Panc1 (cell line): ENCODE measurements at places on chromosomes 6 and 20. TPM values are rescaled to one million over a fixed set of nuclear protein-coding genes. Genes with fewer than 3 reads are reported as not detected.
A peak's percentile ranks its signal among the peaks of the same experiment; 100 is the strongest.

DNA sequence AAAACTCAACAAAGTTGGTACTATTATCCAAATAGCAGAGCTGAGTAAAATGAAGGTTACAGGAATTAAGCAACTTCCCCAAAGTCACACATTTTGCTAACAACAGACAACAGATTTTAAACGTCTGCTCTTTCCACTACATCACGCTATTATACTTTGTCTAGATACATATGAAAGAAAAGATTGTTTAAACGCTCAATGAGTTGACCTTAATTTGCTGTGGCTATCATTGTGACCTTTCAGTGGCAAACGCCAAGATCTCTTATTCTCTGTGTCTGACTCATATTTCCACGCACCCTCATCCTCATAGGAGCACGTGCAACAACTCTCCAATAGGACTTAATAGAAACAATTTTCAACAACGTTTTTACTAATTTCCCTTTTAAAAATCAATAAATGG is 540.1 kb downstream of the MAFB start:
- no peak overlapping the region for H3K27ac ChIP-seq
- no peaks in the 10 kb centered on the region for H3K4me1 ChIP-seq
- no peaks in the 10 kb centered on the region for H3K36me3 ChIP-seq
- H3K4me3 ChIP-seq = no peak overlapping the region

The MYB gene
- 1.3 TPM for total RNA-seq

The DNAAF9 gene
- 7.4 TPM for total RNA-seq

DNA sequence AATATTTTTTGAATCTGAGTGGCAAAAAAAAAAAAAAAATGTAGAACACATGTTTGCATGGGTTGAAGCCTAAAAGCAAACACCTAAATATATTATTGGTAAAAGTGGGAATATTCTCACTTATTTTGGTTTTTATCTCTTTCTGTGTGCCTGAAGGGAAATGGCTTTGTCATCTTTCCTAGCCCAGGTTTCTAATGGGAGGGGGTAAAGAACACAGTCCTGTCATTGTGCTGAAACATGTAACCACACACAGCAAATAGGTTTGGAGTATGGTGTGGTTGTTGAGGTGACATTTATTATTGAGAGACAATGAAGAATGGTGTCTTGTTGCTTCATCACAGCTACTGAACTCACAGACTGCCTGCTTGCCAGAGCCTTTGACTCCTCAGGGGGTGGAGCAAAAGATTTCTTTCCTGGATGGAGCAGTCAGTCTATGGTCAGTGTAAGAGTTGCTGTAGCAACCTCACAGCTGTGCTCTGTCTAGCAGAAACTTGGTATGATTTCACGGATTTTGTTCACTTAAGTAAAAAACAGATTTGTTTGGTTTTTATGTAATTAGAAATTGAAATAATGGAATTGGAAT is 70.2 kb downstream of the CEP57L1 start:
- no peaks in the 10 kb centered on the region for H3K27me3 ChIP-seq
- DNase-seq = no peak
- no peak overlapping the region for H3K27ac ChIP-seq
- H3K36me3 ChIP-seq = peaks cover 12% of the 10 kb centered on the region
- H3K4me3 ChIP-seq = no peak overlapping the region

GRCh38 chr6:116461331-116461931 is at the start of gene CALHM6:
Gene CALHM6 (plus strand): TSS chr6:116461375. CDS start chr6:116461930, 555 bp downstream.
- 0 out of 2 replicates have a peak, but pooled peaks cover 4% of the 10 kb centered on the region for H3K4me1 ChIP-seq
- H3K27me3 ChIP-seq = peaks cover 53% of the 10 kb centered on the region
- H3K36me3 ChIP-seq = no peaks in the 10 kb centered on the region
- no peak within 1 kb of the TSS for H3K27ac ChIP-seq
- peak within 1 kb of the TSS; percentile 52 for H3K4me3 ChIP-seq

GRCh38 chr20:12715991-12716680 is 292.6 kb upstream of the SPTLC3 start:
- no peak overlapping the region for H3K27ac ChIP-seq
- H3K4me3 ChIP-seq = no peak overlapping the region
- H3K27me3 ChIP-seq = no peaks in the 10 kb centered on the region
- DNase-seq = no peak
- no peaks in the 10 kb centered on the region for H3K4me1 ChIP-seq

GRCh38 chr6:56695702-56696101 is 53.0 kb upstream of the DST start:
- no peak overlapping the region for H3K27ac ChIP-seq
- no peaks in the 10 kb centered on the region for H3K27me3 ChIP-seq
- DNase-seq = no peak
- H3K4me3 ChIP-seq = no peak overlapping the region

DNA sequence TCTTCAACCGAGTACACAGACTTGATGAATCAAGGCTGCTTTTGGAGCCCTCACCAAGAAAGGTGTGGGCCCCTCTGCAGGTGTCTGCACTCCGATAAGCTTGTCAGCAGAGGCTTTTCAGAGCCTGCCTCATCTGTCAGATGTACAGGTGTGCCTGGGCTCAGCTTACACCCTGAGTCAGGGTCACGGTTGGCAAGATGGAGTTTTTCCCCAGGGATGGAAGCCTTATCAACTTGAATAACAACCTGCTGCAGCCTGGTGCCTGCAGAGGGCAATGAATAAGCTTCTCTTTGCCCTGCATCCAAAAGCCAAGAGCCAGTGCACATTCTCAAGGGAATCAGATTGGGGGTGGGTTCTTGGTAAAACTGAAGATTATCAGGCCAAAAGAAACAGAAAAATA is 427.1 kb downstream of the CD83 start:
- H3K4me1 ChIP-seq = no peaks in the 10 kb centered on the region
- H3K4me3 ChIP-seq = no peak overlapping the region
- no peaks in the 10 kb centered on the region for H3K36me3 ChIP-seq
- no peak for DNase-seq

DNA sequence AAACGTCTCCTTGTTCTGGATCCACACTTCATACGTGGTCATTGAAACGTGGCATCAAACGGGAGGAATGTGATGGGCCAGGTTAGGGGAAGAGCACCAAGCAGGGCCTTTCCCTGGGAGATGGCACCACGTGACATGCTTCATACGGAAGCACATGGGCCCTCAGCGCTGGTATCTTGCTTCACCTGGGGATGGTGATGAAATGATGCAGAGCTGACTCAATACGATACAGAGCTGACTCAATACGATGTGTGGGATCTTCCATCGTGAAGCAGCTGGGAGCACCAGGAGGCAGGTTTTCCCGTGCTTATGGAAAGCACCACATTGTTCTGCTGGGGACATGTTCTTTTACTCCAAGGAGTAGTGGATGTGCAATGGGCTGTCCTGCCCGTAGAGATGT is 22.5 kb upstream of the TAGAP start:
- no peaks in the 10 kb centered on the region for H3K36me3 ChIP-seq
- no peak overlapping the region for H3K4me3 ChIP-seq
- DNase-seq = no peak
- H3K27ac ChIP-seq = no peak overlapping the region
- H3K27me3 ChIP-seq = peaks cover 40% of the 10 kb centered on the region

DNA sequence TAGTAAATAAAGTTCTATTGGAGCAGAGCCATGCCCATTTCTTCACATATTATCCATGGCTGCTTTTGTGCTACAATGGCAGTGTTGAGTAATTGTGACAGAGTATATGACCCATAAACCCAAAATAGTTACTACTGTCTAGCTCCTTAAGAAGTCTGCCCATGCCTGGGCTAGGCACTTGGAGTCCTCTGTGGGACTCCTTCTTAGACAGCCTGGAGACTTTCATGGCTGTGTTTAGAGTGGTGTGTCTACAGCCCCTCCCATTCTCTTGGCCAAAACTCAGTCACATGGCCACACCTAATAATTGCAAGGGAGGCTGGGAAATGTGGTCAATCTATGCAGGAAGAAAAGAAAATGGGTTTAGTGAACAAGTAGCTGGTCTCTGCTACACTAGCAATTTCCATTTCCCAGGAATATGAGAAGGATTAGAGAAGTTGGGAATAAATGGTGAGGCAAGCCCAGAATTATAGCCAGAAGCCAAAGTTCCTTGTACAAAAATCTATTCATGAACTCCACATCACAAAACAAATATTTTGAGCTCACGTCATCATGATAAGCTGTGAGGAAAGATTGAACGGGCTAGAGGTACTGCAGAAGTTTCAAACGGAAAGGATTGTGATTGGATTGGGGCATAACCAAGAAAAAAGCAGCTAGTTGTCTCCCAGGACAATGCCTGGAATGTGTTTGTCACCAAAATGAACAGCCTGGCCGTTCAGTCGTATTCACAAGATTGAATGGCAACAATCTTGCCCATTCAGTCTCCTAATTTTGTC is 251.8 kb upstream of the PLN start:
- no peak overlapping the region for H3K27ac ChIP-seq
- no peak overlapping the region for H3K4me3 ChIP-seq
- no peaks in the 10 kb centered on the region for H3K36me3 ChIP-seq

- no peaks in the 10 kb centered on the region; the same call in 1 of the 2 replicates for H3K36me3 ChIP-seq
- peaks cover 6% of the 10 kb centered on the region for H3K4me1 ChIP-seq
- H3K27ac ChIP-seq = peak overlapping the region; percentile 70
- peak overlapping the region; percentile 96 for H3K4me3 ChIP-seq
Measured at GRCh38 chr6:153130515-153131036, 506 bp downstream of the RGS17 start.

The NMBR gene
- total RNA-seq = not detected

- no peak for DNase-seq
- H3K27ac ChIP-seq = no peak overlapping the region
- H3K4me1 ChIP-seq = no peaks in the 10 kb centered on the region
- no peak overlapping the region for H3K4me3 ChIP-seq
- no peaks in the 10 kb centered on the region for H3K27me3 ChIP-seq
Measured at GRCh38 chr6:152461556-152461955, 175.6 kb downstream of the SYNE1 start.

DNA sequence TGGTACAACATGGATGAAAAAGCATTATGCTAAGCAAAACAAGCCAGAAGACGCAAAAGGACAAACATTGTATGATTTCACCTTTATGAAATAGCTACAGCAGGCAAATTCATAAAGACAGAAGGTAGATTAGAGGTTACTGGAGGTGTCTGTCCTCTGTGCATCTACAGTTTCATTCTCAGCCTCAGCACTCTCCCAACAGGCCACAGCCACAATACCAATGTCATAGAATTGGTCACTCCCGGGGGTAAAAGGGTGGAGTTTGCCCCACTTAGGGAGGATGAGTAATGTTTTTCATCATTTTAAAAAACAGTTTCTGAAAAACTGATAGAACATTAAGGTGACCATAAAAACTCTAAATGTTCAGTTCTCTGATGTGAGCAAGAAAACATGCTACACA is 17.2 kb upstream of the TMX4 start:
- H3K27ac ChIP-seq = no peak overlapping the region
- DNase-seq = no peak
- H3K27me3 ChIP-seq = peaks cover 12% of the 10 kb centered on the region

The FILIP1 gene
- total RNA-seq = 0.26 TPM

The MUCL3 gene
- not detected for total RNA-seq

DNA sequence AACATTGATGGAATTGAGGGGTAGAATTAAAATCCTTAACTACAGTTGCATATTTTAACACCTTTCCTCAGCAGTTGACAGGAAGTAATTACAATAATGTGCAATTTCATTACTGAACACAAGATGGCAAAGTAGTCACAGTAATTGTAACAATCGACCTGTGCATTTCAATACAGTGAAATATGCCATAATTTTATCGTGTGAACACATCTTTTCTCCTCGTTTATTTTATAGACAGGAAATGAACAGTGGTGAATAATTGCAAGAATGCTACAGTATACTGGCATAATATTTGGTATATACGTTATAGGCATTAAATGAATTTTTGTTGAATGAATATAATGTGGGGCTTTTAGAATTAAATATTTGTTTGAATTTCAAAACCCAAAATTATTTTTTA is 25.0 kb downstream of the CYB5R4 start:
- no peaks in the 10 kb centered on the region; the same call in 1 of the 2 replicates for H3K4me1 ChIP-seq
- no peak overlapping the region for H3K4me3 ChIP-seq
- no peak overlapping the region for H3K27ac ChIP-seq
- H3K36me3 ChIP-seq = no peaks in the 10 kb centered on the region
- DNase-seq = no peak

GRCh38 chr6:15001326-15001910 is 244.5 kb upstream of the JARID2 start:
- no peak overlapping the region for H3K27ac ChIP-seq
- H3K4me3 ChIP-seq = no peak overlapping the region
- no peaks in the 10 kb centered on the region for H3K4me1 ChIP-seq
- no peak for DNase-seq
- H3K27me3 ChIP-seq = no peaks in the 10 kb centered on the region
- no peaks in the 10 kb centered on the region for H3K36me3 ChIP-seq

The HAO1 gene
- total RNA-seq = 0.13 TPM

The SLC17A5 gene
- 20.6 TPM for total RNA-seq

- no peak for DNase-seq
- peaks cover 23% of the 10 kb centered on the region for H3K4me1 ChIP-seq
Measured at GRCh38 chr6:44171899-44172546, 13.4 kb downstream of the CAPN11 start.

DNA sequence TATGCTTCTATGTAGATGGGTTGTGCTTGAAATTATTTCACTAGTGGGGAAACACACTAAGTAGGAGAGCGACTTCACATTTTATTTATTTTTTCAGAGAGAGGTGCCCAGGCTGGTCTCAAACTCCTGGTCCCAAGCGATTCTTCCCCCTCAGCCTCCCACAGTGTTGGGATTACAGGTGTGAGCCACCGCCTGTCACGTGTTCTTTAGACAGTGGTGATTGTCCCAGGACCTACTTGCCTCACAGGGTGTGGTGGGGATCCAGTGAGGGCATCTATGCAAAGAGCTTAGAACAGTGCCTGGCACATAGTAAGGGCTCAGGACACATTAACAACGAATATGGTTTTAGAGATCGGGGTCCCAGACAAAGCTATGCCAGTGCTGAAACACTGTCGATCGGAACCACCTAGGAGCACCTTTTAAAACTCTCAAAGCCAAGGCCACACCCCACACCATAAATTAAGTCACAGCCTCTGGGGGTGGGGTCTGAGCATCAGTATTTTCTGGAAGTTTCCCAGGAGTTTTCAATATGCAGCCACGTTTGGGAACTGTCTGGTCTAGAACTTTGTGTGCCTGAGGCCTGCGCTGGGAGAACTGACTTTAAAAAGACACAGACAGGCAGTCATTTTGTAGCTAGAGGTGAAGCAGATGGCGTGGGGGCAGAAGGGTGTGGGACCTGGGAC is 4.8 kb upstream of the BCAS4 start:
- no peak overlapping the region for H3K4me3 ChIP-seq
- H3K36me3 ChIP-seq = no peaks in the 10 kb centered on the region
- peaks cover 58% of the 10 kb centered on the region for H3K4me1 ChIP-seq
- H3K27me3 ChIP-seq = no peaks in the 10 kb centered on the region
- peak overlapping the region; percentile 99 for H3K27ac ChIP-seq
- no peak for DNase-seq
